ENCODE measurements at places on chromosomes 4 and X.

DNA sequence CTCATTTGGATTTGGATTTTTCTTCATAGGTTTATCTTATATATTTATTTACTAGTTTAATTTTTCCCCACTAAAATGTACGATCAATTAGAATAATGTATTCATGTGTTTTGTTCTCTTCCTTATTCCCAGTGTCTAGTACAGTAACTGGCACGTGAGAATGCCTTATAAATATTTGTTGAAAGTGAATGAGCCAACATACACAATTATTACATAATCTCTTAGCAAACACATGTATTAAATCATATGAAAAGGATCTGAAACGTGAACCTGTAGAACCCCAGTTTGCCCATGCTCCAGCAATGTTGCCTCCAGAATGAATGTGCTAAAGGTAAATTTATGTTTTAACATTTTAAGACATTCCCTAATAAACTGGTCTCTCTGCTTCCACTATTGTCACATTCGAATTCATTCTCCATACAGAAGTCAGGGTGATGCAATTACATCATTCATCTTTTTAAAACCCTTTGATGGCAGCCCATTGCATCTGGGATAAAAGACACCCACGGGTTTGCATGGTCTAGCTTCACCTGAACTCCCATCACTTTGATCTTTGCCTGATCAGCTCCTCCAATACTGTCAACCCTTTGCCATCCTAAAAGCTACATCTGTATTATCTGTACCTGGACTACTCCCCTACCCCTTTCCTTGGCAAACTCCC lies 30.7 kb upstream of the AREG start:
- no peak for DNase-seq

DNA sequence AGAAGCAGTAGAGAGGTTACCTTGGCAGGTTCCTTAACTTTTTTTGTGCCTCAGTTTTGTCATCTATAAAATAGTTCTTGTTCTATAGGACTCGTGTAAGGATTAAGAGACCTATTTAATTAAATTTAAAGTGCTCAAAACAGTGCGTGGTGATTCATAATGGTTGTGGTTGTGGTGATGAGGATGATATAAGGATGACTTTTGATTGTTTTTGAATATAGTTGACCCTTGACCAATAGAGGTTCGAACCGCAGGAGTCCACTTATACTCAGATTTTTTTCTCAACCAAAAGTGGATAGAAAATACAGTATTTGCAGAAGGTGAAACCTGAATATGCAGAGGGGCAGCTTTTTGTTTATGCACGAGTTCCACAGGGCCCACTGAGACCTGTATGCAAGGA lies 14.6 kb downstream of the SMAD1 start:
- DNase-seq: no peak

- DNase-seq: no peak
Measured at GRCh38 chrX:42242004-42242403, 318.6 kb upstream of the CASK start.

DNA sequence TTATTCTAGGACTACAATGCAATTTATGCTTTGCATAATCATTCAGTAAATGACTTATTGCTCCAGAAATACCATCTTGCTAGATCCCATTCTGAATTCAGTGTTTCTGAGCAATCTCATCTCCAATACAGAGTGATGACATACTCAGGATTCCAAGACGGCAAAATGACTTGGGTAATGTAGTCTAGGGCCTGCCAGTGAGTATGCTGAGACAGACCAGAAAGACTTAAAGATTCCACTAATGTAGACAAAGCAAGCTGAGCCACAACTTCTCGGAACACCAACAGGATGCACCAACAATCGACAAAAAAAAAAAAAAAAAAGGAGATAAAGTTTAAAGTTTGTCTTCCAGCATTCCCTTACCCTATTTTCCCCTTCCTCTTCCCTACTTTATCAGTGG lies 919 bp upstream of the SEC24B start:
- DNase-seq: peak; percentile 62

- DNase-seq: no peak
Measured at GRCh38 chr4:81049907-81050306, 19.4 kb downstream of the BMP3 start.

DNA sequence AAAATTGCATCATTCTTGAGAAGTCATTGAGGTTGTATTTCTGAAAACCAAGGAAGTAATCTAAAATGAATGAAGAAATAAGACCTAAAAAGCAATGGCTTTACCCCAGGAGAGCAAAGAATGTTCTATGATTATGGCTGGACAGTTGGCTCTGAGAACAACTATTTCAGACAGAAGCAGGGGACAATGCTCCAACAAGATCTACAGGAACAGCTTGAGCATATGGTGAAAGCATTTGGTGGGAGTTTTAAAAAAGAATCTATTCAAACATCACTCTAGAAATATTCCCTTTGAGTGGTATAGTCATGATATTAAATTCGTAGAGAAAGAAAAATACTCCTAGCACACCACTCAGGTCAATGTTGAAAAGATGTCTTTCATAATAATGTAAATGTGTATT lies 26.7 kb downstream of the DYNLT3 start:
- no peak for DNase-seq

- no peak for DNase-seq
Measured at GRCh38 chrX:7218321-7219152, 70.6 kb upstream of the PUDP start.

GRCh38 chrX:2820136-2820771 lies 8.5 kb upstream of the GYG2 start:
- DNase-seq: no peak

GRCh38 chr4:158966091-158966490 lies 136.8 kb upstream of the RAPGEF2 start:
- DNase-seq: peak; percentile 12

DNA sequence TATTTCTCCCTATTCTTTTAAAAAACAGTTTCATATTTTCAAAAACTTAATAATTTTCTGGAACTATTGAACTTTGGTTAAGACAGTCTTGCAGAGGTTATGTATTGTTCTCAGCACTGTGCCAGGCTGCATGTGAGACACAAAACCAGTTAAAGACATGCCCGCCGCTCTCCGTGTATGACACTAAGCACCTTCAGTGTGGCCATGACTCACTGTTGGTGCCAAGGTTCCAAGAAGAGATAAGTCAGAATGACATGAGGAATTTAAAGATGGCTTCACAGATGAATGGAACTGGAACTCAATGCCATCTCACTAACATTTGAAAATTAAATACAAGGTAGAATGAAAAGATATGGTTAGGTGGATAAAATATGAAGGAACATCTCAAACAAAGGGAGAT lies 525.5 kb upstream of the ZFP42 start:
- DNase-seq: no peak

GRCh38 chr4:3225071-3225850 lies 23.7 kb upstream of the MSANTD1 start:
- no peak for DNase-seq

Measured in fibroblast of skin of left quadriceps (primary cell).